Glutamatergic neuron (in vitro differentiated cells): ENCODE measurements at places on chromosomes 7 and 10. TPM values are rescaled to one million over a fixed set of nuclear protein-coding genes. Genes with fewer than 3 reads are reported as not detected.

The TMEM176A gene
- total RNA-seq = 1.3 TPM

DNA sequence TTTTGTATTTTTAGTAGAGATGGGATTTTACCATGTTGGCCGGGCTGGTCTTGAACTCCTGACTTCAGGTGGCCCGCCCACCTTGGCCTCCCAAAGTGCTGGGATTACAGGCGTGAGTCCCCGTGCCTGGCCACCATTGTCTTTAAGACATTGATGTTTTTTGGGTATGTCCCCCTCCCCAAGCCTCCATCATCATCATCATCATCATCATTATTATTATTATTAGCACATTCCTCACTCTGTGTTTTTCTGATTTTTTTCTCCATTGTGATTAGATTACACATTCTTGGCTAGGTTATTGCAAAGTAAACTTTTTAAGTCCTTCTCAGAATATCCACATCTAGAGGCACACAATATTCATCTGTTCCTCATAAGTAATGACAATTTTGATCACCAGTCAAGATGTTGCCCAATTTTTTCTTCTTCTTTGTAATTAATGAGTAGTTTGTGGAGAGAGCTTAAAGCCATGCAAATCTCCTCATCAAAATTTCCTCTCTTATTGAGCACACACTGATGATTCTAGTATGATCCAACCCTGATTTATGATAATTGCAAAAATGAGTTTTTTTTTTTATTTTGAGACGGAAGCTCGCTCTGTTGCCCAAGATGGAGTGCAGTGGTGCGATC lies 47.5 kb downstream of the EPC1 start:
- DNase-seq = no peak

DNA sequence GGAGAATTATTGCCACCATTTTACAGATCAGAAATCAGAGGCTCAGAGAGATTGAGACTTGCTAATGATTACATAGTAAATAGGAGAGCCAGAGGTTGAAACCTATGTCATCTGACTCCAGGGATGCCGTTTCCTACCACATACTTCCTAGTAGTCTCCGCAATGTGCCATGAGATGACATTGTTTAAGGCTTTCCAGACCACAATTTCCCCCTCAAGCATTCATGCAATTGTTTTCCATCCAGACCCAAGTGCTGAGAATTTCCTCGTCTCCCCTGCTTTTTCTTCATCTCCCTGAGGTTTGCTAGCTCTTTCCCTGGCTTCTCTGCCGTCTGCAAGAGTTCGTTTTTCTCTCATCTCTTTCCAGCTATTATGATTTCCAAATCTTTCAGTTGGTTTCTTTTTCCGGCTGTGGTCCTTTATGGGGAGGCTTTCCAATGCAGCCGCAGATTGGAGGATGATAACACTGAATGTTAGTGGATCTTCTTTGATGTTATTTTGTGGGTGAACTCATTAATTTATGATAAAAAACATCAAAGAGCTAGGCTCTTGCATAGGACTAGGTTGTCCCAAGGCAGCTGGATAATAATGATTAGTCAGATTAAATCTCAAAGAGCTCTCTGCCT lies 6.9 kb upstream of the GOLGA7B start:
- DNase-seq = no peak

DNA sequence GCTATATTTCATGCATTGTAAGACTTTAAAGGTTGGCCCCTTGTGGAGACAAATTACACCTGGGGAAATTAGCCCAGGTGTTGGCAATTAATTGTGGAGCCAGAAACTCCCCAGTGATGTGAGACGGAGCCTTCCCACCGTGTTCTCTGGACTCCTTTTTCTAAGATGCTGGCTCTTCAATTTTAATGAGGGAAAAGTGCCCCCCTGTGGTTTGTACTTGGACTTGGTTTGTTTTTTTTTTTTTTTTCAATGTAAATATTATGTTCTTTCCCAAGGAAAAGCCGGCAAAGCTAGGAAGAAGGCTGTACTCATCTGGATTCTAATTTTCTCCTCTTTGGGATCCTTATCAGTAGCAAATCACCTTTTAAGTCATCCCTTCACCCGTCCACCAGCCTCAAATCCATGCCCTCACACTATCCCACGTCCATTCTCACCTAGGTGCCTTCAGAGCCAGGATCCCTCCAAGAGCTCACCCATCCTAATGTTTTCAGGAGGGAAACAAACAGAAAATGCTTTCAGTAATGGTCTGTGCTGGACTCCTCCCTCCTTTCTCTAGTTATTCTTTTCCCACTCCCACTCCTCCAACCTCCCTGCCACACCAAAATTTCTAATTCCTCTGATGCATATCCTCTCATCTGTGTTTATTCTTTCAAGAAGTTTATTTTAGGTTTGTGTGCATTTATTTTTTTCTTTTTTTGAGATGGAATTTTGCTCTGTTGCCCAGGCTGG lies 20.4 kb upstream of the ST8SIA6 start:
- no peak for DNase-seq

DNA sequence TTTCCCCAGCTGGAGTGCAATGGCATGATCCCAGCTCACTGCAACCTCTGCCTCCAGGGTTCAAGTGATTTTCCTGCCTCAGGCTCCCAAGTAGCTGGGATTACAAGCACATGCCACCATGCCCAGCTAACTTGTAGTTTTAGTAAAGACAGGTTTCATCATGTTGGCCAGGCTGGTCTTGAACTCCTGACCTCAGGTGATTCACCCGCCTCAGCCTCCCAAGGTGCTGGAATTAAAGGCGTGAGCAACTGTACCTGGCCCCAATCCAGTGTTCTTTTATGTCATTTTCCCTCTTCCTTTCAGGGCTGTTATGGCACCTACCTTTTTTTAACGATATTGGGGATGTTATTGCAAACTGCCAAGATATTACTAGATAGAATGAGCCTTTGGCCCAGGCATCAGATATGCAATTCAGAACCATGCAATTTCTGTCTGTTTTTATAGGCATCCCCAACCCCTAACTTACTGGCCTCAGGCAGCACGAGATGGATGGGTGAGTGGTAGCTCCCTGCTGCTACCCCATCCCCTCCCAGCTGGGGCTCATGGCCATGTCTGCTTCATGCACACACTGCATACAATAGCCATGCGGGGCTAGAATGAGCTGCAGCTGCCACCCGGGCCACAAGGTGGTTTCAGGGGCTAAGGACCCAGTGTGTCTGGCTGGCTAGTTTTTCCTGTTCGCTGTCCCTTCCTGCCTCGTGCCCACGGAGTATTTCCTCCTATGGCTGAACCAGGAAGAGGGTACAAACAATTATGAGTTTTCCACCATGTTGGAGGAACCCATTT lies 1080.1 kb upstream of the SORCS1 start:
- DNase-seq = no peak

The HYAL4 gene
- not detected for total RNA-seq
